ENCODE measurements at places on chromosomes 1 and 21.

DNA sequence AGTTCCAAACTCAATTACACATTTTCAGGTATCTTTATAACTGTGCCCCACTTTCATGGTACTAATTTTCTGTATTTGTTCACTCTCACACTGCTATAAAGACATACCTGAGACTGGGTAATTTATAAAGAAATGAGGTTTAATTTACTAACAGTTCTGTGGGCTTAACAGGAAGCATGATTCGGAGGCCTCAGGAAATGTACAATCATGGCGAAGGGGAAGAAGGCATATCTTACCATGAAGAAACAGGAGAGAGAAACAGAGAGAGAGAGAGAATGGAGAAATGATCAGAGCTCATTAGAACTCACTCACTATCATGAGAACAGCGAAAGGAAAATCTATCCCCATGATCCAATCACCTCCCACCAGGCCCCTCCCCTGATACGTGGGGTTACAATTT, 874.1 kb upstream of the B3GALT2 start:
- no peak for DNase-seq

DNA sequence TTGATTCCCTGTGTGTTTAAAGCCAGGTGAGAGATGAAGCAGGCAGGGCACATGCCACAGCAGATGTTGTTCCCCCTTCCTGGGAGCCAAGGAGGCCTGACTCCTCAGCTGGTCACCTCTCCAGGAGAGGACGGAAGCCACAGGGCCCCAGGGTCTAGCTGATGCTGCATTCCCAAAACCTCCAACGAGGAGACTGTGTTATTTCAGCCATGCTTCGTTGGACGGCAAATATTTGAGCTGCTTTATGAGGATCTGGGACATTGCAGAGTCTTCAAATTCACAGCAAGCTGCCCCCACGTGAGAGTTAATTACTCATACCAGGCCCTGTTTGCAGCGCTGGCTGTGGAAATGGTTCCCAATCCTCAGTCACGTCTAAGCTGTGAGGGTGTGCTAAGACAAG, 85.3 kb downstream of the CDC7 start:
- no peak for DNase-seq

DNA sequence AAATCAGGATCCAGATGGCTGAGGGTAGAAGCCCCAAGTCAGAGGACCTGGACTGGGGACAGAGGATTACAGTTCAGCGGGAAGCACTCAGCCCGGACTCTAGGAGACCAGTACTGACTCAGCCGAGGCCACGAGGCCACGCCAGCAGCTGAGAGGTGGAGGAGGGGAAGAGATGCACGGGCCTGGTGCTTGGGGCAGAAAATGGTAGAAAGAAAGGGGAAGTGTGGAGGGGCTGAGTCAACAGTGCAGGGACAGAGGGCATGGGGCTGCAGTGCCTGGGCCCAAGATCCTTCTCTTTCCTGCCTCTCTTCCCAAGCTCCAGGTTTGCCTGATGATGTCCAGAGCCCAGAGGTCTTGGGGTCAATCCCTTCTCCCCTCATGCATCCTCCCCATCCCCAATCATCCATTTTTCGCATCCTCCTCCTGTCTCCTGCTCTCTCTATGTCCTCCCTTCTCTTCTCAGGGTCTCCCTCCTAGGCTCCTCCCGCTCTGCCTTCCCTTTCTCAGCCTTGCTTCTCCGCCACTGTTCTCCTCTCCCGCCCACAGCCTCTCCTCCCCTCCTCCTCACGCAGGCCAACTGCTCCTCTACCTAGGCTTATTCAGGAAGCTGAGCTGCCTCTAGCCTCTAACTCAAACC, 7.7 kb downstream of the ARHGEF2 start:
- peak; percentile 82 for DNase-seq

- DNase-seq, result no peak
Observed at GRCh38 chr1:85449356-85449755, 15.6 kb downstream of the DDAH1 start.

DNA sequence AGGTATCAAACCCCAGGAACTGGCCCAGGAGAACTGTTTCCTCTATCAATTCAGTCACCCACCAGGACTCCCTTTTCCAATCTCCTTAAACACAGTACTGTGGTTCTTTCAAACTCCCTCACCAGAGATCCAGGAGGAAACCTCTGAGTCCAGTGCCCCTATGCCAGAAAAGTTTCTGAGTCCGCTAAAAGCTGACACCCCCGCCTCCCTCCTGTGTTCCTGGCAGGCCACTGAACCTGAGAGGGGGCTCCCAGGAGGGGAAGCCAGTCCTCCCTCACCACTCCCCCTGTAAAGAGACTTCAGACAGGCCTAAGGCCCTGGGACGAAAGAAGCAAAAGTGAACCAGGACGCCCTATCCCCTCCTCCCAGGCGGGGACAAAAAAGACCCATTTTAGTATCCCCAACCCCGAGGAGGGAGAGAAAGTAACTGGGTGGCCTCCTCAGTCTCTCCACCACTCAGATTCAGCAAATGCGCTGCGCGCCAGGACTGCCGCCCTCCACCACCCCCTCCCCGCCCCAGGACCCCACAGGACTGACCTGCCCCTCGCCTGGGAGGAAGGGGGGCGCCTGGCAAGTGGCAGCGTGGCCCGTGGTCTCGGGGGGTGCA, 624 bp downstream of the SLC41A1 start:
- no peak for DNase-seq
